ENCODE measurements at places on chromosomes 5 and 9.

GRCh38 chr5:142472306-142472951 lies 147.6 kb upstream of the SPRY4 start:
- peak; percentile 30 for DNase-seq

DNA sequence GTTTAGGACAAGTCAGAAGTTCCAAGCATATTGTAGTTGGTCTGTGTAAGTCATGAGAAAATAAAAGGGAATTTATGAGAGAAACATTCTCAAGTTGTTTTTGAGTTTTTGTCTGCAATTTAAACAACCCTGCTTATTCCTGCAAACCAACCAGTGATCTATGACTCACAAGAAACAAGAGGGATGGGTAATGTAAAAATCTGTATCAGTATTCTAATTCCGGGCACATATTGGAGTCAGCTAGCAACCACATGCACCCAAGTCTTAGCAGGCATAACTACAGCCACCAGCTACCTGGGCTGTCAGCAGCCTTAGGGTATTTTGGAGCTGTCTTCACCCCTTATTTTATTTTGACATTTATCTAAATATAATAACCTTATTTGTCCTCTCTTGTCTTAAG lies 128.7 kb upstream of the APC start:
- DNase-seq, result no peak

- no peak for DNase-seq
These were observed 545 bp downstream of the CDKN2B-AS1 start for GRCh38 chr9:21995006-21995665.

DNA sequence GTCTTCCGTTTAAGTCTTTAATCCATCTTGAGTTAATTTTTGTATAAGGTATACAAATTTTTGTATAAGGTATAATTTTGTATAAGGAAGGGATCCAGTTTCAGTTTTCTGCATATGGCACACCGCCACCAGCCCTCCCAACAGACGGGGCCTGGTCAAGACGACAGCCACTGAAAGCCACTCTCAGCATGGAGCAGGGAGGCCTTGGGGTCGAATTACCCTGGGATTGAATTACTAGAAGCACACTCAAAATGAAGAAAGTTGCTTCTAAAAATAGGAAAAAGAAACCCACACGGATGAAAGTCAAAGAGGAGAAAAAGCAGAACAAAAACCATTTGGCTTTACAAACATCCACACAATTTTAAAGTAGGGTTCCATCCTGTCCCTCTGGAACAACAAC lies 586.2 kb upstream of the ADAMTS16 start:
- no peak for DNase-seq

DNA sequence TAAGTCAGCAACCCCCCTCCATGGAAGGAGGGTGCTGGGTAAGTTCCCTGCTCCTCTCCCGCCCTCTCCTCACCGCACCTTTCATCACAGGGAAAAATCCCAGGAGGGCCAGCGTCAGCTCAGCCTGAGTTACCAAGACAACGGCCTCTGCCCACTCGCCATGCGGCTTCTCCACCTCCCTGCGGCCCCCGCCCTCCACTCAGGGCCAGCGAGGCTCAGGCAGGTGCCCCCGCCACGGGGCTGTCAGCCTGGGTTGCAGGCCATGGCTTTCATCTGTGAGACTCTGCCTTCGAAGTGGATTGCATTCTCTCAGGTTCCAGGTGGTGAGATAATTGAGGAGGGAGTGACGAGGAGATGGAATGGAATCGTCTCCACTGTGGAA lies 27.2 kb upstream of the LAMC3 start:
- no peak for DNase-seq

- DNase-seq, result no peak
These were observed 347.5 kb downstream of the SEMA5A start for GRCh38 chr5:9198394-9198793.

DNA sequence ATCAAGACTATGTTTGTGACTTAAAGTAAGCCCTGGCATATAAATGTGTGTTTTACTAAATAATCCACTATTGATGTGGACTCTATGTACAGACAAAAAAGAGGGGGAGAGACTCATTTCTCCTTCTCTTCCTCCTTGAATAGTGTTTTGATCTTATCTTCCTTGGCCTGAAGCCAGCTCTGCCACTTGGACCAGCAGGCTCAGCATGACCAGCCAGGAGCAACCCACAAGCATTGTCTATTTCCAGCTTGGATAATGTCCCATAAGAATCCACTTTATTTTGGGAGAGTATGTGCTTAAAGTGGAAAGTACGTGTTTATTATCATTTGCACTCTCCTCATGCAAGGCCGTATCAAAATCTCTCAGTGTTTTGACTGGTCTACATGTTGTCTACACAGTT lies 23.8 kb upstream of the SLC46A2 start:
- DNase-seq, result no peak

GRCh38 chr9:125296843-125297372 lies 35.3 kb downstream of the GAPVD1 start:
- DNase-seq, result no peak

DNA sequence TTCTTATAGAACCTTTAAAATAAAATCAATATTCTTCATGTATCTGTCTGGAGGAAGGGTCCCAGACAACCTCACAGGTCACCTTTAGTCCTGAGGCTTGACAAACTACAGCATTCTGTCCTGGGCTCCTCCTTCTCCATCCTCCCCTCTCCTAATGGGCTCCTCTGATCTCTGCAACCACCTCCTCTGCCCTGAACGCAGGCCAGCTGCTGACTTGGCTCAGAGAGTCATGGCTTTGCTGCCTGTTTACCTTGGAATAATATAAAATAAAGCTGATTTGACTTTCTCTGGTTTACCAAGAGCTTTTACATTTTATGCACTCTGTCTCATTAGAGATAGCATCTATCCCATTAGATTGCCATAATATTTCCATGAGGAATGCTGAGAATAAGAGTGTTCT lies 159.4 kb downstream of the SEMA6A start:
- DNase-seq, result no peak

DNA sequence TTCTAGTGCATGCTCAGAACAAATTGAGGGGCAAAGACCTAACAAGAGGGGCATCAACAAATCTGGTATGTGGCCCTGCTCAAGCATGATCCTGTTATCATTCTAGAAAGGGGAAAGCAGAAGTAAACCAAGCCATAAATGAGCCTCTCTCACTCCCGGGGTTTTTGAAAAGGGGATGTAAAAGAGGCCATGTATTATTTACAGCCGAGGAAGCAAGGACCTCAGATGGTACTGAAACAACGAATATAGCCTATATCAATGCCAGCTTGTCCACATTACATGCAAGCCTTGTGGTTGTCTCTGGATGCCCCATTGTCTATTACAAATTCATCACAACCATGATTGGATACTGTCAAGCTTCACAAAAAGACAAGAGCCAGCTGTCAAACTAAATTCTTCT lies 211.3 kb downstream of the DCP2 start:
- no peak for DNase-seq

DNA sequence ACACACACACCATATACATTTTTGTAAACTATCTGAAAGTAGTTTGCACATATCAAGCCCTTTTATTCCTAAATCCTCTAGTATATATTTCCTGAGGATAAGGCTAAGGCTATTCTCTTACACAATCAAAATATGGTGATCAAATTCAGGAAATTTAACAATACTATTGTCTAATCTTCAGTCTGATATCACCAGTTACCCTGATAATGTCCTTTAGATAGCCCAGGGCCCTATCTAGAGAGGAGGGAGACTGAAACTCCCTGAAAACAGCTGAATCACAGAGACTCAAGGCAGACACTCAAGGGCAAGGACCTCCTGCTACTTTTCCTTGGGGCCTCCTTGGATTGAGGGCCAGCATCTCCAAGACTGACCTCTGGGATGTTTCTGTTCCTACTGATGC lies 30.4 kb downstream of the PTTG1 start:
- no peak for DNase-seq

DNA sequence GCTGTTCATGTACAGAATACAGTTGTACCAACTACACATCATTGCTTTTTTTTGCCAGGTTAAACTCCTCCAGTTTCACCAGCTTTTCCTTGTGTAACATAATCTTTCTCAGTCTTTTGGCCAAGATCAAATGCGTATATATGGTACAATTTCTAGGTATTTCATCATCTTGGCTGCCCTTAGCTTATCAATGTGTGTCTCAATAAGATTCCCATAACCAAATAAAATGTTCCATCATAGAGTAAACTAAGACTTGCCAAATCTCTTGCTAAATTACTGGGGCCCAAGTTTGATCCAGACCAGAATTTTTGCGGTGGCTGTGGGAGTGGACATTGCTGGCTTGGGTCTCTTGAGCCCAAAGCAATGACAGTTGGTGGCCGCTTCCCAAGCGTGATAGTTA lies 24.3 kb upstream of the ERBIN start:
- DNase-seq, result no peak

- DNase-seq, result no peak
These were observed 123.1 kb downstream of the LIFR start for GRCh38 chr5:38433160-38433861.

- no peak for DNase-seq
These were observed 17.6 kb upstream of the NANS start for GRCh38 chr9:98038958-98039357.

GRCh38 chr9:14441976-14442651 lies 128.2 kb upstream of the NFIB start:
- no peak for DNase-seq

DNA sequence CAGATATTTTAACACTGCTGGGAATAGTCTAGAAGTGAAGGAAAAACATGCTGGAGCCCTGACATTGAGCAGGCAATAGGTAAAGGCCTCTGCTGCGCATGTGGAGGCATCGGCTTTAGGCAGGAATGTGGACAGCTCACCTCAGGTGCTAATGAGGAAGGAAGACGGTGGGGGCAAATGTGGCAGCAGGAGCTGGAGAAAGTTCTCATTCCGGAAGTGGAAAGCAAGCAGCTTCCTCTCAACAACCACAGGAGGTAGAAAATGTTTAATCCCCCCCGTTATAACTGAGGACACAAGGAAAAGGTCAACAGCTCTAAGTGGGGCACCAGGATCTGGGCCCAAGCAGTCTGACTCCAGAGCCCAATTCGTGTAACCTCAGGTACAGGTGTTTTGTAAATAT lies 7.6 kb upstream of the RPS14 start:
- no peak for DNase-seq

- DNase-seq, result no peak
These were observed 2348.7 kb upstream of the ACO1 start for GRCh38 chr9:30035761-30036160.

DNA sequence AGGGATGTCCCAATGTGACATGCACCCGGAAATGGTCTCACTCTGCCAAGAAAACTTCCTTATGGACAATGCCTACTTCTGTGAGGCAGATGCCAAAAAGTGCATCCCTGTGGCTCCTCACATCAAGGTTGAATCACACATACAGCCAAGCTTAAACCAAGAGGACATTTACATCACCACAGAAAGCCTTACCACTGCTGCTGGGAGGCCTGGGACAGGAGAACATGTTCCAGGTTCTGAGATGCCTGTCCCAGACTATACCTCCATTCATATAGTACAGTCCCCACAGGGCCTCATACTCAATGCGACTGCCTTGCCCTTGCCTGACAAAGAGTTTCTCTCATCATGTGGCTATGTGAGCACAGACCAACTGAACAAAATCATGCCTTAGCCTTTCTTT lies 37.6 kb upstream of the CCDC152 start:
- no peak for DNase-seq

- no peak for DNase-seq
These were observed 23.4 kb downstream of the MINAR2 start for GRCh38 chr5:129771058-129771838.

DNA sequence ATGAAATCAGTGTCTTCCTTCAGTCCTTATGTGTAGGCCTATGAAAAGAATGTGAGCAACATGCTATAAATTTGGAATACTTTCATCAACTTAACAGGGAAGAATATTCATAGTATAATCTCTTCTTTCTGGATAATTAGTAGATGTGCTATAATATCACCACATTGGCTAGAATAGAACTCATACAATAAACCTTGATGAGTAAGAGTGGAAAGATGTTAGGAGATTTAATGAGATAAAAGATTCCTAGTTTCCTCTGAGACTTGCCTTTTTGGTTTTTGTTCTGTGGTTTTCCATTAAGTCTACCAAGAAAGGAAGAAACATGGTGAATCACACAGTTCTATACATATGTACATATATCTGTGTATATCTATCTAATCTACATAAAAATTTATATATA lies 301.8 kb upstream of the PRR16 start:
- DNase-seq, result no peak

DNA sequence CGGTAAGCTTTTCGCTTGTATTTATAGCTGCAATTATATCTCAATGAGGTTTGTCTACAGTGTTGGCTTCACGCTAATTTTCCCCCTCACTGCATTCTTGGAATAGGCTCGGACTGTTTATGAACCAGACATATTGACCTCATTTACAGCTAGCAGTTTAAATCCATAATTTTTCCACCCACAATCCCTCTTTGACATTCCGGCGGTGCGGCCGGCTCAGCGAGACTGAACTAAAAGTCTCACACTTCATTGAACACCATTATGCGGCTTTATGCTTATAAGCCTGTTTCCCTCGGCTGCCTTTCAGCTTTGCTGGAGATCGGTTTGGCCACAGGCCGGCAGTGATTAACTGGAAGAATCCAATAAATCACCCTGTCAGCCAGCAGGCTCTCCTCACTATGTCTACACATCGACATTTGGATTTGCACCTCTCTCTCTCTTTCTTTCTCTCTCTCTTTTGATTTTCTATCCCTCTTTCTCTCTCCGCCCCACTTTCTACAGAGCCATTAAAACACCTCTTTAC lies 315.0 kb upstream of the TLE4 start:
- DNase-seq, result no peak

GRCh38 chr9:85332487-85332886 lies 409.3 kb downstream of the AGTPBP1 start:
- no peak for DNase-seq

GRCh38 chr5:97182571-97183099 lies 412 bp downstream of the RIOK2 start:
- no peak for DNase-seq

DNA sequence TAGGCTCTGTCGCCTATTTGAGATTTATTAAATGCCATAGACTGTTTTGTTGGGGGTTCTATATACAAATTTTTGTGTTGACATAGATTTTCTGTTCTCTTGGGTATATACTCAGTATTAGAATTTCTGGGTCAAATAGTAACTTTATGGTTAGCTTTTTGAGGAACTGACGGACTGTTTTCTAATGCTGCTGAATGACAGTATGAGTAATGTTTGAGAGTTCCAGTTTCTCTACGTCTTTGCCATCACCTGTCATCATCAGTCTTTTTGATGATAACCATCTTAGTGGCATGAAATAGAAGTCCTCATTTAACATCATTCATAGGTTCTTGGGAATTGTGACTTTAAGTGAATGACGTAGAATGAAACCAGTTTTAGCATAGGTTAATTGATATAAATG lies 60.1 kb downstream of the CCDC171 start:
- DNase-seq, result no peak

DNA sequence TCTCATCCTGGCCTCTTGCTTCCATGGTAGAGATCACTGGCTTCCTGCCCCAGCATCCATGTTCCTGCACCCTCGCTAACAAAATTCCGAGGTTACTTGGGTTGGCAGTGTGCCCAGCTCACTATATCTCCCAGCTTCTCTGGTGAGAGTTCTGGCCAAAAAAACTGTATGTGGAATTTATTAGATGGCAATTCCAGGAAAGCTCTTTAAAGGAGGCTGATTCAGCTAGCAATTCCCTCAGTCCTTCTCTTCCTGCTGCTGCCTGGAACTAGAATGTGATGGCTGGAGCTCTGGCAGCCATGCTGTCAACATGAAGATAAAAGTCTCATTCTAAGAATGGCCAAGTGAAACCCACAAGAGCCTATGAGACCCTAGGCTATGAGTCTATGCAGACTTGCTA lies 88.8 kb downstream of the SECISBP2 start:
- no peak for DNase-seq

- DNase-seq, result no peak
These were observed 31.6 kb upstream of the ACOT12 start for GRCh38 chr5:81425569-81425968.
